ENCODE measurements at places on chromosomes 6 and 20.
A peak's percentile ranks its signal among the peaks of the same experiment; 100 is the strongest.

GRCh38 chr20:40986774-40987173 lies 41.8 kb upstream of the TOP1 start:
- no peak for DNase-seq

DNA sequence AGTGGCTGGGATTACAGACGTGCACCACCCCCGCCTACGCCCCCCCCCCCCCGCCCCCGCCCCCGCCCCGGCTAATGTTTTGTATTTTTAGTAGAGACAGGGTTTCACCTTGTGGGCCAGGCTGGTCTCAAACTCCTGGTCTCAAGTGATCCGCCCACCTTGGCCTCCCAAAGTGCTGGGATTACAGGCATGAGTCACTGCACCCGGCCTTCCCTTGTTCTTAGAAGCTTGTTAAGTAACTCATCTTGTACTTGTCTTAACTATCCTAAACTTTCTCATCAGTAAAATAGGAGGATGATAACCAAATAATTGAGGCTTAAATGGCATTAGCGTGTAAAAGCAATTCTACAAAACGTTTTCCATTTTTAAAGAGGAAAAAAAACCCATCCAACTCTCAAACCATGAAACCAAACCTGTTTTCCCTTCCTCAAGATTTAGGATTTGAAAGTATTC lies 4.2 kb downstream of the CDYL start:
- DNase-seq, result no peak

GRCh38 chr6:73349311-73349710 lies 4.8 kb downstream of the DPPA5 start:
- DNase-seq, result no peak

DNA sequence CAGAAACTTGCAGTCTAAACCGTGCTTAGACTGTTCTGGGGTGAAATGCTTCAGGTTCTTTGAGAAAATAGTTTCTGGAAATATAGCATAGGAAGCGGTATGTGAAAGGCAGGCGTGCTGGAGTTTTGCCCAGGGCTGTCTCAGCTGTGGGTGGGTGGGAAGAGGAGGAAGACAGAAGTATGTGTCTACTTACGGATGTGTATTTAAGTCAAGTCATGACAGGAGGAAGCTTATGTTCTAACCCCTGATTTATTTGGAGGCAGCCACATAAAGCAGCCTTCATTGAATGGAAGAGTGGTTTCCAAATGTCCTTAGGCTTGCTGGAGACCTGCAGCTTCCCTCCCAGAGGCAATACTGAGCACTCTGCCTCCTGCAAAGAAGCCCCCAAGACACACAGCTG lies 345.8 kb upstream of the PRND start:
- no peak for DNase-seq

GRCh38 chr6:87230801-87231200 lies 75.4 kb downstream of the ZNF292 start:
- DNase-seq, result no peak

DNA sequence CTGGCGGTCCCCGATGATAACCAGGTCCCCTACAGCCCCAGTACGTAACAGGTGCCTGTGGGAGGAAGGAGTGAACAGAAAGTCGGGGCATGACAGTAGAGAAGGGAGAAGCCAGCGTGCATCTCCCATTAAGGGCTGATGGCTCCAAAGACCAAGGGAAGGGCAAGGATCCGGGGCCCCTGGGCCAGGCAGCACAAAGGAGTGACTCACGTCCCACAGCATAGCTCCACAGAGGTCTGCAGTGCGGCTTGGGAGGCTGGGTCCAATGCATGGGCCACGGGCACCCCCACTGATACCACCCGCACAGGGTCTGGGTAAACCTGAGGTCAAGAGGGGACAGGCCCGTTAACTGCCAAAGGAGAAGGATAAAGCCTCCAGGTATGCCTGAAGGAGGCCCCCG lies 10.3 kb downstream of the AARS2 start:
- DNase-seq, result no peak

DNA sequence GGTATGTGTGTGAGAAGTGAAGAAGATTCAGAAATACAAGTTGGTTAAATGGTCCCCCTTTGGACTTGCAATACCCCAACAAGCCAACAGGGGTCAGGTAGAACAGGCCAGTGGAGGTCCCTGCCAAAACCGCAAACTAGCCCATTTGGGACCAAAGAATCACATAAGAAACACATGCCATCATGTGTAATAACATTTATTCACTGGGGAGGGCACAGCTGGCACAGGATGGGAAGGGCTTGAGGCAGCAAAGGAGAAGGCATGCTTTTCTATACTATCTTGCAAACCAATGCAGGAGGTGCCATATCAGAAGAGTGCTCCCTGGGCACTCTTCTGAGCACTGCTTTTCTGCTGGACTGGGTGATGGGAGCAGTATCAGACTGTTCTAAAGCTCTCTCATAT lies 116.1 kb upstream of the TRAF3IP2 start:
- DNase-seq, result no peak

DNA sequence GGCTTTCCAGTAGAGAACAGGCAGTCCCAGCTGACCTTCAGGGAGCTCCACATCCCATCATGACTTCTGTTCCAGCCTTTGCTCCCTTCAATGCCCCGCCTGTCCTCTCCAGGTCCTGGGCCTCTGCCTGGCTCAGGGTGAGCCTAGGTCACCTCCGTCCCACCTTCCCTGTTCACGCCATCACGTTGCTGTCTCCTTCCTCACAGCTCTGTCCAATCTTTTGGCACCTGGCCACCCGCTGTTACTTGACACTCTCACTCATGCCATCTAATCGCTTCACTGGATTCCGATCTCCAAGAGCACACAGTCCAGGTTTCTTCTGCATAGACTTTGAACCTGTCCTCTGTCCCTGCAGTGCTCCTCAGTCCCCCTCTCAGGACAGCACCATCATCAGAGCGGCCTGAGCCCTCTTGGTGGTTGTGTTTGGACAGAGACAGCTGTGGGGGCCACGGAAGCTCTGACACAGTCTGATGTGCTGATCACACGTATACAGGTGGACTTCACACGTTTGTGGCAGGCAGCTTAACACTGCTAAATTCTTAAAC lies 34.7 kb upstream of the TIAM2 start:
- DNase-seq, result no peak

GRCh38 chr6:77228279-77228678 lies 235.0 kb downstream of the HTR1B start:
- no peak for DNase-seq

GRCh38 chr20:45098103-45098773 lies 2.7 kb downstream of the KCNS1 start:
- no peak for DNase-seq

DNA sequence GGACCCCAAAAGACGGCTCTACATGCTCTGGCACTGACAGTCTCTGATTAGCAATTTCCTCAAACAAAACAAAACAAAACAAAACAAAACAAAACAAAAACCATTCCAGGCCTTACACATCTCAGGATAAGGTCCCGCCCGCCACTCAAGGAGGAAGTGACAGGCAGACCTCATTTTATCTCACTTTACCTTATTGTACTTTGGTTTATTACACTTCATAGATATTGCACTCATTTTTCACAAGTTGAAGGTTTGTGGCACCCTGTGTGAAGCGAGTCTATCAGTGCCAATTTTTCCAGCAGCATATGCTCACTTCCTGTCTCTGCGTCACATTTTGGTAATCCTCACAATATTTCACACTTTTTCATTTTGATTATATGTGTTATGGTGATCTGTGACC lies 15.2 kb downstream of the ZBP1 start:
- DNase-seq, result no peak

DNA sequence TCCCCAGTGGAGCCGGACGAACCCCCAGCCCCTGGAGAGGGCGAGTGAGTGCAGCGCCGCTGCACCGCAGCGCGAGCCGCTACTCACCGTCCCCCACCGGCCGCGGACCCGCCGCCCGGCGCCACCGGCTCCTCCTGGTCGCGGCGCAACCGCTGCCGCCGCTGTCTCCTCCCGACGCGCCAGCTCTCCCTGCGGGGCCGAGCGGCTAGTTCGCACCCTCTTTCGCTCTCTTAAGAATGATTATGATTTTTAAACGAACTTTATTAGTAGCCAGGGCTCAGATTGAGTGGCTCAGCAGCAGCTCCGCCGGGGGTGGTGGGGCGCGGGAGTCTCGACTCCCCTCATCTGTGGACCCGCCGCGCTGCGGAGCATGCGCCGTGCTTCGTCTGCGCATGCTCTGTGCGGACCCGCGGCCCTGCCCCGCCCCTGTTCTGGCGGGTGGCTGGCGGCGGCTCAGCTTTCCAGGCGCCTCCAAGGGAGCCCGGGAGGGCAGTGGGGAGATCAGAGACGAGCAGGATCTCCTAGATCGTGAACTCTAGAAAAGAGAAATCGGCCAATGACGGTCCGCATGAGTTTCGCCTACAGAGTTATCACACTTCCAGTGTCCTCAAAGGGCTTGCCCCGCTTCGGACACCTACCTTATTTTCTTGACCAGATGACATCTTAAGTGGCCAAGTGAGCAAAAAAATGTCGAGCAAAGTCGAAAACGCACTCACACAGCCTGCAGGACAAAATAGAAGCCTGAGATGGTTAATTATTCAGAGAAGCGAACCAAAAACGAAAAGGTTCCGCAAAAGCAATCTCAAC lies at the start of gene RAB23:
Gene RAB23, minus strand, starts transcription at position 372 of the 807 bp plus-strand sequence. CDS start 11,927 bp downstream, outside the sequence.
- peak; percentile 96 for DNase-seq

DNA sequence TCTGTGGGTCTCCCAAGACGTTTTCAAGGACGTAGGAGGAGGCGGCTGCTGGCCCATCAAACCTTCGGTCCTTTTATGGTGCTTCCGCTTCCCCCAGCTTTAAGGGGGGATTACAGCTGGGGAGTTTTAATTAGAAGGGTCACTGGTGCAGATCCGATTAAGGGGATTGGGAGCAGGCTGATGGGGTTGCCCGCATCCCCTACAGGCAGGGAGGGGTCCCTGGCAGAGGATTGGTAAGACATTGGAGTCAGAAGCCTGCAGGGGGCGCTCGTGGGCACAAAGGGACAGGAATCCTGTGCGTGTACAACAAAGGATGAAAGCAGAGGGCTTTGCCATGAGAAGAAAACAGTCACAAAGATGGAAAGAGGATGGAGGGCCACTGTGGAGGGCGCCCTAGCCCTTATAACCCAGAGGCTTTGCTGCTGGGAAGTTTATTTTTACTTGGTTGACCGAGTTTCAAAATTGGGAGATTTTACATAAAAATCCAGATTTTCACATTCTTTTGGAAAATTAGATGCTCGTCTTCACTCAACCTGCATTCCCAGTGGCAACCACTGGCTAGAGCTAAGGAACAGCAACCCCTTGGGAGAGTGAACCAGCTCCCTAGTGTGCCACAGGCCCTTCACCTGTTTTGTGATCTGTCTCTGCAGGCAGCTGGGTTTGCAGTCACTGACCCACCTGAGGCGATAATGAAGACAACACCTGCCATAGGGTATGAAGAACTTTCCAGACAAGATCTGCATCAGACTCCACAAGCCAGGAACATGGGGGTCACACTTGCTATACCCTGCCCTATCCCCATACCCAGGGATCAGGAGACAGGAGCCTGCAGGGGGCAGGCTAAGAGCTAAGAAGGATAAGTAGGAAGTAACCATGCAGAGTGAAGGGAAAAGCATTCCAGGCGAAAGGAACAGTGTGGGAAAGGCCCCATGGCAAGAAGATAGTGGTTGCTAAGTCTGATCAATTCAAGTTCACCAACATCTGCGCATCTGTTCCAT lies 97.7 kb downstream of the KCNB1 start:
- peak; percentile 77 for DNase-seq

DNA sequence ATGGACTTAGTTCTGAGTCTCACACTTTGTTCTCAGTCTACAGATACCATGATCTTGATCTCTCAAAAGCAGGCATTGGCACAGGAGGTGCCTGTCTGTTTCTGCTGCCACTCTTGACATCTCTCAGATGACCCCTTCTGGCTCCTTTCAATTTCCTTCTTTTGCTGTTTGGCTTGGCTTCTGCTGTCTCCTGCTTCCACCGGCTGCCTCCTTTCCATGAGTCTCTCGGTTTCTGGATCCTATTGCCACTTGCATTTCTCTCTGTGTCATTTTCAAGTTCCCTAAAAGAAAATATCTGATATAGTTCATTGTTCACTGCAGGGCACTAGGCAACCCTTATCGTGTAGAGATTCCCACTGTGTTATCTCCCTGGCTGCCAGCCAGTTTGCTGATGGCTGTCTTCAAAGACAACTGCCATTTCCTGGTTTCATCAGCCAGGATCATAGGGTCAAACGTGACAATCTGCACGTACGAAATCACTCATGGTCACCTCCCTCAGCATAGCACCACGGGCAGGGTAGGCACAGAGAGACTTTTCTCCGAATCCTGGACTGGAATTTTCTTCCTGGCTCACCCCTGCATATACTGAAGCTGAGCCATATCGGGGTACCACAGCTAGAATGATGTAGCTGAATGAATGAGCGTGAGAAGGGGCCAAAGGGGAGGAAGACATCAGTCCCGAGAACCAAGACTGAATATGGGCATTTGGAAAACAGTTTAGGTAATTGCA lies 144.6 kb upstream of the TMEM170B start:
- DNase-seq, result no peak

GRCh38 chr20:35539756-35540212 lies 2.1 kb upstream of the ERGIC3 start:
- no peak for DNase-seq

DNA sequence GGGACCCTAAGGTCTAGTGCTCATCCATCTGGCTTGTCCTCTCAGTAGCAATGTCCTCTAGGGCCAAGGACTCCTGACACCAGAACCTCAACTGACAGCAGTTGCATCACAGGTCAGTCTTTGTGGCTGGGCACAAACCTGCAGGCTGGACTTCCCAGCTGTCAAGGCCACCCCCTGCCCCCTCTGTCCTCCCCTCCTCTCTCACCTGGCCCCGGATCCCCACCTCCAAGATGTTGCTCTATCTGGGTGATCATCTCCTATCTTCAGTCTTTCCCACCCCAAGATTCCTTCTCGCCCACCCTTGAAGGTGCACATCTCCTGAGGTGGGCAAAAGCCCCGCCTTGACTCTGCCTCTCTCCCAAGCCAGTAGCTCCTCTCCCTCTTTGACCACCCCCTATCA lies 131.8 kb upstream of the SRSF6 start:
- DNase-seq, result no peak

- DNase-seq, result no peak
Measured at GRCh38 chr6:41059556-41059955, 6.6 kb downstream of the APOBEC2 start.

DNA sequence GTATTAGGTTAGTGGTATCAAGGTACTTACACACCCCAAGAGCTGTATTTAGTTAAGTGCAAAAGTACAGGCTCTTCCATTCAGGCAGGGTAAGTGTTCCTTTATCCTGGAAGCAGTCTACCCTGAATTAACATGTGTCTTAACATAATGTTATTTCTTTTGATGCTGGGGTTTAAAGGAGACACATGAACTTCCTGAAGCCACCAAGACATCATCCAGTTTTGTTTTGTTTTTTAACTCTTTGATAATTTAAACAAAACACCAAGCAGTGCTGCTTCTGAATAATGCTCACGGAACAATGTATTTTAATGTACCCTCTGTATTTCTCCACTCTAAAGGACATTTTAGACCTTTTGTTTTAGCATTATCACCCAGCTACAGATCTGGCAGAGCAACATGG lies 50.5 kb upstream of the PLCB4 start:
- DNase-seq, result no peak

DNA sequence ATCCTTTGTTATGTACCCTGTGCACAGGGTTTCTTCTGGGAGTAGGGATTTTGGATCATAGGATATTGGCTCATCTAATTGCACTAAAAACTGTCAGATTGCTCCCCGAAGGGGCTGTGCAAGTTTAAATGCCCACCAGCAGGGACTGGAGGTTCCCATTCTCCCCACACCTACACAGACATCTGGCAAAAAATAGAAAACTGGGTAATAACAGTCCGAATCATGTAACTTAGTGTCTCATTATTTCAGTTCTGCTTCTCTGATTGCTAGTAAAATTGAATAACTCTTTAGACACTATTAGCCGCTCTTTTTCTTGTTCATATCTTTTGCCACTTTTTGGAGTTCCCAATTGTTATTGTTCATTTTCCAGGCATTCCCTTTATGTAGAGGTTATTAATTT lies 5.3 kb downstream of the PSMF1 start:
- no peak for DNase-seq
